Uterus (tissue), 4 donors: ENCODE measurements at places on chromosomes 11 and 22. TPM values are rescaled to one million over a fixed set of nuclear protein-coding genes. Genes with fewer than 3 reads are reported as not detected.

The POTEH gene
- not detected for total RNA-seq

The ROBO4 gene
- total RNA-seq = 29.7 TPM

The FSHB gene
- not detected for total RNA-seq

- DNase-seq = no peak
- H3K27ac ChIP-seq = no peak overlapping the region
- no peaks in the 10 kb centered on the region for H3K4me1 ChIP-seq
- no peak overlapping the region for H3K4me3 ChIP-seq
These were observed 123.3 kb upstream of the THY1 start for GRCh38 chr11:119545978-119546915.

The CYB5R3 gene
- total RNA-seq = 51.2 TPM

DNA sequence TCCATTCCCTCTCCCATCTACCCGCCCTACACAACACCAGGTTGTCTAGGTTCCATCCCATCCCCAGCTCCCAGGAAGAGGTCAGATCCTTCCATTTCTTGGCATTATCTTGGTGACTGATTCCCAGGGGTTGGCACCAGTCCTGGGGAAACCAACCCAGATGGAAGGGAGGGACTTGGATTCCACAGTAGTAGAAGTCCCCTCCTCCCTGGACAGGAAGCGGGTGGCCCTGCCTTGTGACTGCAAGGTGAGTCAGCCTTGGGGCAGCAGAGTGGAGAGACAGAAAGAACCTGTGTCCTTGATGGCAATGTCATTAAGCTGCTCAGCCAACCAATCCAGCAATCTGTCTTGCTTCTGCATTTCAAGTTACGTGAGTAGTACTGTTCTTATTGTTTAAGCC, 26.5 kb downstream of the SYT13 start:
- H3K4me1 ChIP-seq = no peaks in the 10 kb centered on the region
- H3K4me3 ChIP-seq = no peak overlapping the region
- DNase-seq = no peak
- no peaks in the 10 kb centered on the region for H3K36me3 ChIP-seq
- H3K27ac ChIP-seq = no peak overlapping the region

DNA sequence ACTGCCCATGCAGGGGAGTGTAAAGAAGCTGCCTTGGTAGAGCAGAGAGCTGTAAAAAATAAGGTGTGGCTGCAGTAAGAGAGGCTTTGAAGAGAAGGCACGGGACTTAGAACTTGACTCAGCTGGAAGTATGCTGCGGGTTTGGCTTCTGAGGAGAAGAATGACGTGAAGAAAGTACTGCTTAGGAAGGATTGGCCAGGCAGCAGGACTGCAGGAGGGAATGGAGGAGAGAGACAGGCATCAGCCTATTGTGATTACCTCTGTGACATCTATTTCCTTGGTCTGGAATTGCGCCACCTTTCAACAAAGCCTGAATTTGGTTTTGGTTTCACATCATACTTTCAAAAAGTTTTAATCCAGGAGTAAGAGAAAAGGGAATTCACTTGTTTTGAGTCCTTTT, 22.5 kb downstream of the PRRG4 start:
- no peak overlapping the region for H3K27ac ChIP-seq
- no peaks in the 10 kb centered on the region for H3K4me1 ChIP-seq
- no peak overlapping the region for H3K4me3 ChIP-seq
- H3K36me3 ChIP-seq = no peaks in the 10 kb centered on the region
- H3K27me3 ChIP-seq = no peaks in the 10 kb centered on the region

DNA sequence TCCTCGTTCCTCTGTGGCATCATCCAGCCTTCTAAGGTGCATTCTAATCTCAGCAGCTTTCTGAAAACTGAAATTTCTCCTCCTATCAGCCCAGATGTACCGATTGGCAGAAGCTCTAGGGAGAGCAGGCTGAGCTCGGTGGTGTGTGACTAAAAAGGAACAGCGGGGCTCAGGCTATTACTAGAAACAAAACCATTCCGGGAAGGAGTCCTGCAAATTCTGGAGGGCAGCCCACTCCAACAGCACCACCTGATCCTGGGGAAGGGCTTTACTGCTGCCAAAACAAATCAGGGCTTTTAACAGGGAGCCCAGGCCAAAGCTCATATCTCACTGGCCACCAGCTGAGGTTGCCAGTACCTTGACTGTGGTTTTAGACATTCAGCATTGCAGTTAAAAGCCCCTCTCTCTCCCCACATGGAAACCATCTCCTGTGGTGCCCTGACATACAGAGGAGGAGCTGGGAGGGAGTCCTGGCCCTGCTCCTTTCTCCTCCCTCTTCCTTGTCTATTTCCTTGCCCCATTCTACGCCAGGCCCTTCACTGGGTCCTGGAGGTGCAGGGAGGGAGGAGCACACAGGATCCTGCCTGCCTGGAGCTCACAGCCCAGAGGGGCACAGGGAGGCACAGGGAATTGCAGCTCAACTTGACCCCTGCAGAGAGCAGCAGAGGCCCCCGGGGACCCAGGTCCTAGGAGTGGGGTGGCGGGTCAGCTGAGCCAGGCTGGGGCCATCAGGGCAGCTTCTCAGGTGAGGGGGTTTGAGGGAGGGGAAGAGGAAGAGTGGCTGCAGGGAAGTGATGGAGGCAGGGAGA, 889 bp downstream of the PLAAT4 start:
- H3K4me3 ChIP-seq = peak overlapping the region; percentile 39
- H3K4me1 ChIP-seq = peaks cover 4% of the 10 kb centered on the region
- peak overlapping the region; percentile 94 for H3K27ac ChIP-seq

The CWC15 gene
- 51.8 TPM for total RNA-seq

DNA sequence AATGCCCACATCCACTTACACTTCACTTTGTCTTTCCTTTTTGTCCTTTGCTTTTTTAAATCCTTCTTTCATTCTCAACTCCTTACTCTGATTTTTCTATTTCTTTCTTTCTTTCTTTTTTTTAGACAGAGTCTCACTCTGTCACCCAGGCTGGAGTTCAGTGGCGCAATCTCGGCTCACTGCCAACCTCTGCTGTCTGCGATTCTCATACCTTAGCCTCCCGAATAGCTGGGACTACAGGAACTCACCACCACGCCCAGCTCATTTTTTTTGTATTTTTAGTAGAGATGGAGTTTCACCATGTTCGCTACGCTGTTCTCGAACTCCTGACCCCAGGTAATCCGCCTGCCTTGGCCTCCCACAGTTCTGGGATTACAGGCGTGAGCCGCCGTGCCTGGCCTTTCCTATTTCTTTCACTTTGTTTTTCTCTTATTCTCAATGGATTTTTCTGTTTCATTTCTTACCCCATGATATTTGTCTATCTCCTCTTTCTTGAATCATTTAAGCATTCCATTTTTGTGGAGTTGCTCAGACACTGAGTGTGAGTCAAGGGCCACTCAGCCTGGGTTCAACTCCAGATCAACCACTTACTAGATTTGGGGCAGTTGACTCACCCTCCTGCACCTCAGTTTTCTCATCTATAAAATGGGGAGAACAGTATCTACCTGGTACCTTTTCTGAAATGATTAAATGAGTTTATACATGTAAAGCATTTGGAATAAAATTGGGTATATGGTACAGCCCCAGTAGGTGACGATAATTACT, 7.6 kb downstream of the KCNJ5 start:
- H3K4me3 ChIP-seq = no peak overlapping the region
- no peaks in the 10 kb centered on the region for H3K27me3 ChIP-seq
- no peak overlapping the region for H3K27ac ChIP-seq
- H3K36me3 ChIP-seq = no peaks in the 10 kb centered on the region

The FIBIN gene
- total RNA-seq = 21.7 TPM

- H3K36me3 ChIP-seq = no peaks in the 10 kb centered on the region
- no peaks in the 10 kb centered on the region for H3K4me1 ChIP-seq
- no peaks in the 10 kb centered on the region for H3K27me3 ChIP-seq
These were observed 4.7 kb upstream of the APOL2 start for GRCh38 chr22:36243986-36244385.

GRCh38 chr11:3686751-3687150, 15.6 kb upstream of the CHRNA10 start:
- no peak for DNase-seq
- H3K27ac ChIP-seq = no peak overlapping the region
- H3K36me3 ChIP-seq = no peaks in the 10 kb centered on the region
- H3K4me1 ChIP-seq = no peaks in the 10 kb centered on the region
- no peak overlapping the region for H3K4me3 ChIP-seq

- no peaks in the 10 kb centered on the region for H3K27me3 ChIP-seq
- no peak for DNase-seq
- no peak overlapping the region for H3K4me3 ChIP-seq
- no peak overlapping the region for H3K27ac ChIP-seq
These were observed 41.1 kb downstream of the C11orf91 start for GRCh38 chr11:33659370-33660139.

DNA sequence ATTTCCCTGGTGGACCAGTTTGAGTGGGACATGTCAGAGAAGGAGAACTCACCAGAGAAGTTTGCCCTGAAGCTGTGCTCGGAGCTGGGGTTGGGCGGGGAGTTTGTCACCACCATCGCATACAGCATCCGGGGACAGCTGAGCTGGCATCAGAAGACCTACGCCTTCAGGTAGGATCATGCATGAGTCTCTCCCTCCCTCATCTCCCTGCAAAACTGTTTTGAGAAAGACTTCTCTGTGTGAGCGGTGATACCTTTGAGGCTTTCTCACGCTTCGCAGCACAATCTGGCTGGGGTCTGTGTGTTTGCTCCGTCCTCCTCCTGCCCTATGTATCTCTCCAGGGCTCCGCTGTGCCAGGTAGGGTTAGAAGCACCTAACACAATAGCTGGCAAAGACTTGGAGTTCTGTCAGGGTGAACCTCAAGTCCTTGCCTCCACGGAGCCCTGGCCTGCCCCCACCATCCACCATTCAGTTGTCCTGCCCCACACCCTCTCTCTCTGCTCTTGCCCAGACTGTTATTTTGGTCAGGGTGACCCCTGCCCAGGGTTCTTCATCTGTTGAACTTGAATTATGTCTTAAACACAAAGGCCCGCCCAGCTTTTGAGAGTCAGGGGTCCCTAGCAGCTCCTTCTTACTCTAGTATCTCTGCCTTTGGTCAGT, 13.4 kb downstream of the DERL3 start:
- H3K4me1 ChIP-seq = no peaks in the 10 kb centered on the region
- no peak overlapping the region for H3K4me3 ChIP-seq
- no peaks in the 10 kb centered on the region for H3K27me3 ChIP-seq
- no peak for DNase-seq
- no peaks in the 10 kb centered on the region for H3K36me3 ChIP-seq

GRCh38 chr22:47304854-47305253, 542.4 kb downstream of the TBC1D22A start:
- H3K27ac ChIP-seq = no peak overlapping the region
- H3K36me3 ChIP-seq = no peaks in the 10 kb centered on the region
- no peak for DNase-seq
- H3K4me1 ChIP-seq = no peaks in the 10 kb centered on the region
- no peak overlapping the region for H3K4me3 ChIP-seq

DNA sequence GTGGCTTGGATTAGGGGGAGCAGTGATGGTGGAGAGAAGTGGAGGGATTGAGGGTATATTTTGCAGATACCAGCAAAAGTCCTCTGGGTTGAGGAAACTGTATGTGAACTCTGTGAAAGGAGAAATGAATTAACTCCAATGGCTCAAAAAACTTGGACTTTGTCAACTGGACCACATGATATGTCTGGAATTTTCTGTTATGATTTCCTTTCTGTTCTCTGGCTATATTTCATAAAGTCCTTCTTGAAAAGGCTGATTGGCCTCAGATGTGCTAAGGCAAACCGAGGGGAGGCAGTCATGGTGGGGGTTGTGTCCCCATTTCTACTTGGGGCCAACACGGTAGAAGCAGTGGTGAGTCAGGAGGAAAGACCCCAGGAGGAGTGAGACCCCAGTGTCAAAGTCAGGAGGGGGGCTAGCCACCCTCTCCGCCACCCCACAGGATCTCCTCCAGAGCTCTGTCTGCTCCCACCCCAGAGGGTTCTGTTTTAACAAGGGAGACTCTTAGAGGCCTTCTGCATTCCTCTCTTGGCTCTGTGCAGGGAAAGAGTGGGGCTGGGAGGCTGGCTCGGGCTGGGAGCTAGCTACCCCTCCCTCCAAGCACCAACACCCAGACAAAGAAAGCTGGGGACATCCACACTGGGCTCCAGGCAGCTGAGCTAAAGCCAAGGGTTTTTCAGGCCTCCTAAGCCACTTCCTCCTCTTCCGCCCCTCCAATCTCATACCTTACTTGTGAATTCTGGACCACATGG, 13.8 kb downstream of the CHRDL2 start:
- H3K27ac ChIP-seq = peak overlapping the region; percentile 51
- H3K4me3 ChIP-seq = no peak overlapping the region
- no peak for DNase-seq
- H3K4me1 ChIP-seq = no peaks in the 10 kb centered on the region
- no peaks in the 10 kb centered on the region for H3K36me3 ChIP-seq

- no peak within 1 kb of the TSS for H3K4me3 ChIP-seq
- DNase-seq = no peak
- no peak within 1 kb of the TSS for H3K27ac ChIP-seq
- no peaks in the 10 kb centered on the region for H3K27me3 ChIP-seq
- no peaks in the 10 kb centered on the region for H3K4me1 ChIP-seq
These were observed at the start of gene BTBD18 for GRCh38 chr11:57751676-57752253. TSS of gene BTBD18 (minus strand) at chr11:57751819. CDS start at chr11:57751188, 631 bp downstream.

The GLYAT gene
- total RNA-seq = not detected

GRCh38 chr22:30132290-30132996, 52.2 kb downstream of the HORMAD2 start:
- H3K4me1 ChIP-seq = no peaks in the 10 kb centered on the region
- H3K27ac ChIP-seq = no peak overlapping the region
- no peak for DNase-seq
- H3K4me3 ChIP-seq = no peak overlapping the region
- H3K27me3 ChIP-seq = no peaks in the 10 kb centered on the region

The MAP6 gene
- 13.3 TPM for total RNA-seq

The LARGE1 gene
- total RNA-seq = 56.2 TPM

- no peaks in the 10 kb centered on the region for H3K4me1 ChIP-seq
- peak within 1 kb of the TSS; percentile 86 for H3K27ac ChIP-seq
- peak within 1 kb of the TSS; percentile 62 for H3K4me3 ChIP-seq
- H3K27me3 ChIP-seq = no peaks in the 10 kb centered on the region
These were observed at the start of gene UBE2L6 for GRCh38 chr11:57567515-57568329. TSS of gene UBE2L6 (minus strand) at chr11:57567672. CDS start at chr11:57567611, 61 bp downstream.

The CTSW gene
- total RNA-seq = 0.62 TPM

GRCh38 chr11:126450806-126451205, 95.3 kb downstream of the ST3GAL4 start:
- H3K4me1 ChIP-seq = no peaks in the 10 kb centered on the region
- H3K4me3 ChIP-seq = no peak overlapping the region
- no peak for DNase-seq
- peaks cover 3% of the 10 kb centered on the region for H3K27me3 ChIP-seq
- H3K27ac ChIP-seq = no peak overlapping the region
- no peaks in the 10 kb centered on the region for H3K36me3 ChIP-seq

GRCh38 chr11:75492181-75492820, 33.4 kb downstream of the GDPD5 start:
- H3K27ac ChIP-seq = no peak overlapping the region
- H3K36me3 ChIP-seq = no peaks in the 10 kb centered on the region
- no peaks in the 10 kb centered on the region for H3K27me3 ChIP-seq
- no peak overlapping the region for H3K4me3 ChIP-seq

GRCh38 chr11:69524991-69525411, 43.5 kb downstream of the LINC01488 start:
- no peak overlapping the region for H3K27ac ChIP-seq
- H3K4me1 ChIP-seq = no peaks in the 10 kb centered on the region
- H3K27me3 ChIP-seq = no peaks in the 10 kb centered on the region
- no peaks in the 10 kb centered on the region for H3K36me3 ChIP-seq
- DNase-seq = no peak
- no peak overlapping the region for H3K4me3 ChIP-seq

The ABCG4 gene
- 0.55 TPM for total RNA-seq
